ENCODE measurements at places on chromosomes 2 and 18.
A peak's percentile ranks its signal among the peaks of the same experiment; 100 is the strongest.

DNA sequence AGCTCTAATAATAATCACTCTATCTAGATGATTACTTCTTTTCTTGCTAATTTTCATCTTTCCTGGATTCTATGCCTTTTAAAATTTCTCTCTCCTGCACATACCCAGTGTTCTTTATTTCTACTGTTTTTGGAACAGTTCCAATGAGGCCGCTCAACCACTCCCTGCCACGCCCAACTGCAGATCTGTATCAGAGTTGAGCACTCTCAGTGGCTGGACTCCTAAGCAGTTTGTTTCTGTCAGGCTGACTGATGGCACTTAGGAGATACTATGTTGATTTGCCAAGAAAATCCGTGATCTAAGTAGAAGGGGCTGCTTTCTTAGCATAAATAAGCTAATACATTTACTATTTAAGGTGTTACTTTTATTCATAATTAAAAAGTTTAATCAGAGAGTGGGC lies 192.8 kb downstream of the ARHGAP15 start:
- no peak for DNase-seq

GRCh38 chr18:76354348-76354747 lies 140.7 kb downstream of the ZNF516 start:
- DNase-seq: peak; percentile 70

DNA sequence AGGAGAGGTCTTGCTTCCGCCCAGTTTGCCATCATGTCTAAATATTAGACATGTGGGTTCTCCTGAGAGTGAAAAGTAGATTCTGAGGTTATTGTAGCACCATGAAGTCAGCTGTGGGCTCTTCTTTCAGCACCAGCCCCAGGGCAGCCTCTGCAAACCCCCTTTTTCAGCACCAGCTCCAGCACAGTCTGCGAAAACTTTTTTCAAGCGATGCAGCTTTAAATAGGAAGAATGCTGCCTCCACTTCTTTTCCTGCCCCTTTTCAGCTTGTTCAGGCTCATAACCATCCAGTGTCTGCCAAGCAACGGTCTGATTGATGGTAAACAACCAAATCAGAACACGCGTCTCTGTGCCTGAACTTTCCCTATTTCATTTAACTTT lies at the start of gene COL5A2:
Gene COL5A2 (minus strand): TSS at position 192 of the 381 bp plus-strand sequence. CDS start 157 bp downstream, at position 35.
- DNase-seq: peak; percentile 94

DNA sequence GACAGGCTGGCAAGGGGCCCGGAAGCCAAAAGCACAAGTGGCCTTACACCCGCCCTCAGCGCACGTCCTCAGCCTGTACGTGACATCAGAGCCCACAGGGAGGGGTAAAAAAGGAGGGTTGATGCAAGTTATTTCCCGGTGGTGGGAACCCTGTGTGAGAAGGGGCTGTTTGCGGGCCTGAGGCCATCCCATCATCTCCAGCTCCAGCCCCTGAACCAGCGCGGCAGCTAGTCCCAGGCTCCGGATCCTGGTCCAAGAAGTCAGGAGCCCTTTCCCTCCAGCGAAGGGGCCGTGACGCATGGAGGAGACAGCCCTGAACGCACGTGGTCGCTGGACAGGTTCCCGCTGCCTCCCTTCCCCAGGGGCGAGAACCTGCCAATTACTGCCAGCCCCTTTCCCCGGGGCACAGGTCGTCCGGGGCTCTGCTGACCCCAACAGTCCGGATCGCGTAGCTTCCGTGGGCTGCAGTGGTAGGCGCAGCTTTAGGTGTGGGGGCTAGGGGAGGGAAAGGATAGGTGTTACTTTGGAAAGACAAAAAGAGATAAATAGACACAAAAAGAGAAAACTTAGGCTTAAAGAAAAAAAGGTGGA lies 1.3 kb upstream of the LRP2 start:
- DNase-seq: peak; percentile 28

DNA sequence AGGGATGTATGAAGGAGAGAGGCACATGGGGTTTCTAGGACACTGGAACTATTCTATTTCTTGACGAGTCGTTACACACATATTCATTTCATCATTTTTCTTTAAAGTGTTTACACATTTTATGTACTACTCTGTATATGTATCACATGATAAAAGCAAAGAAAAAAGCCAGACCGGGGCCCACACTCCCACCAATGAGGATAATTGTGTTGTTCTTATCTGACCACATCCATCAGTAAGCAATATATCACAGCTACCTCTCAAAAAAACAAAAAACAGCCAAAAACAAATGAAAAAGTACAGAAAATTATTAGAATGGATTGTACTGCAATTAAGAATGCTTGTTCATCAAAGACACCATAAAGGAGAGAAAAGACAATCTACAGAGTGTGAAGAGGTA lies 14.2 kb upstream of the CNRIP1 start:
- no peak for DNase-seq

DNA sequence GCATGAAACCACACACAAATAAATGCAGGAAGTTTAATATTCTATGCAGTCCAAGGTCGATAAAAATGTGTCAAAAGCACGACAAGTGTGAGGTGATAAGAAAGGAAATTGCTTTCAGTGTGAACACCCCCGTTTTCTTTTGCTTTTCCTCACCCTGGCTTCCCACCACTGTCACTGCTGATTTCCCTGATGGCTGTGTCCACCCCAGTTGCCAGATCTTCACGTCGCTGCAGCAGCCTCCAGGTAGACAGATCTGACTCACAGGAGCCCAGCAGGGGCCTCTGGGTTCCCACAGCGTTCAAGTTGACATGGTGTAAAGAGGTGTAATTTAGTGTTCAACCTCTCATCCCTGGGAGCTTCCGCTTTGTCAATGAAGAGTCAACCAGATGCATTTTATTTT lies 128.0 kb upstream of the TACR1 start:
- no peak for DNase-seq

GRCh38 chr2:1731963-1732768 lies 12.1 kb downstream of the PXDN start:
- peak; percentile 86 for DNase-seq

- no peak for DNase-seq
Observed at GRCh38 chr2:31886700-31887099, 124.1 kb downstream of the MEMO1 start.

DNA sequence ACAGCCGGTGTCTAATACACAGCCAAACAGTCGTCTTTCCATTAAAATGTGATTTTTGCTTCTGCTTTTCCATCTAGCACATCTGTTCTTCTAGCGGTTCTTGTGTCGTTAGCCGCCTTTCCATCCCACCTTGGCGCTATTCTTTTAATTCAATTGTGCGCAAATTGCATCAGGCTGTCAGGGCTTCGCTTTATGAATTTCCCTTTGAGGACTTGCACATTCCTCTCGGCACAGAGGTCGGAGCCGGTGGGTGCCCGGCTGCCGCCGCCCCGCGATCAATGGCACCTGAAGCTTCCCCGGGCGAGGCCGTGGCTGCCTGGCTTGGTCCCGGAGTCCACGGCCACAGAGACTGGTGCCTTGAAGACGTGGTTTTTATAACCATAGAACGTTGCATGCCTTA lies 33.9 kb upstream of the TSPYL6 start:
- no peak for DNase-seq

Measured in GM23248 (cell line).